ENCODE measurements at places on chromosomes 5 and 9. TPM values are rescaled to one million over a fixed set of nuclear protein-coding genes. Genes with fewer than 3 reads are reported as not detected.

GRCh38 chr5:131463656-131464055 lies 171.4 kb downstream of the RAPGEF6 start:
- no peak overlapping the region for H3K27ac ChIP-seq
- no peak overlapping the region for H3K4me3 ChIP-seq
- no peak for DNase-seq

BRINP1 gene
- 0.28 TPM for total RNA-seq

PGGT1B gene
- 18.3 TPM for total RNA-seq

- H3K27ac ChIP-seq: peak overlapping the region; percentile 27
- no peaks in the 10 kb centered on the region for H3K27me3 ChIP-seq
- no peak overlapping the region for H3K4me3 ChIP-seq
- no peaks in the 10 kb centered on the region for H3K4me1 ChIP-seq
- DNase-seq: no peak
Measured at GRCh38 chr9:68690088-68690487, 15.0 kb upstream of the PIP5K1B start.

GRCh38 chr9:118606668-118607067 lies 762.6 kb downstream of the BRINP1 start:
- H3K4me3 ChIP-seq: no peak overlapping the region
- H3K36me3 ChIP-seq: no peaks in the 10 kb centered on the region
- H3K4me1 ChIP-seq: no peaks in the 10 kb centered on the region
- no peak overlapping the region for H3K27ac ChIP-seq

DNA sequence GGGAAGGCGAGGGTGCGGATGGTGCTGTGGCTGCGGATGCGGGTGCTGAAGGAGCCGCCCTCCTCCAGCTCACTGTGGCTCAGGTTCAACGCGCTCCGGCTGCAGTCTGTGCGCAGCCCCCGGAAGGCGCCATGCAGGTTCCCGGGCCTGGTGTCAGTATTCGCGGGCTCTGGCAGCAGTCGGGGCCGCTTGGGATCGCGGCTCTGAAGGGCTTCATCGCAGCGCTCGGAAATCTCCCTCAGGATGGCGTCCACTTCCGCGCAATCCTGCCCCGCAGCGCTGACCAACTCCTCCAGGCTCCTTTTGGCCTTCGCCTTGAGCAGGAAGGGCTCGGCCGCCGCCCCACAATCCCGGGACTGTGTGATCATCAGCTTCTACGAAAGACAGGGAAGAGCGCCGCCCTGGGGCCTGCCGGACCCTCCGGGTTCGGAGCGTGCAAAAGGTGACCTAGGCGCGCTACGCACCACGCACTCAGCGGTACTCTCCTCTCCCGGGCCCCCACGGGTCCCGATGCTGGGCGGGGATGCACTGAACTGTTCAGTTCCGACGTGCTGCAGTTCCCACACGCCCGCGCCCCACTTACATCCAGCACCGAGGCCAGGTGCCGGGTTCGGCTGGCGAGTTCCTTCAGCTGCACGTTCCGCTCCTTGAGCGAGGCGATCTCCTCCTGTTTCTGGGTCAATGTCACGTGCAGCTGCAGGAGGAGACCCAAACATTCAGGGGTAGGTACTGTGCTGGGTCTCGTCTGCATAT lies 6.5 kb downstream of the MCIDAS start:
- no peaks in the 10 kb centered on the region for H3K36me3 ChIP-seq
- no peak overlapping the region for H3K4me3 ChIP-seq
- peaks cover 81% of the 10 kb centered on the region for H3K27me3 ChIP-seq
- DNase-seq: no peak
- H3K27ac ChIP-seq: no peak overlapping the region

- H3K4me1 ChIP-seq: peaks cover 20% of the 10 kb centered on the region
- no peak for DNase-seq
- H3K27ac ChIP-seq: no peak overlapping the region
- no peak overlapping the region for H3K4me3 ChIP-seq
Measured at GRCh38 chr5:126780165-126780827, 3.4 kb downstream of the LMNB1 start.
